Right cardiac atrium (tissue), 5 donors: ENCODE measurements at places on chromosomes 5 and 9.

DNA sequence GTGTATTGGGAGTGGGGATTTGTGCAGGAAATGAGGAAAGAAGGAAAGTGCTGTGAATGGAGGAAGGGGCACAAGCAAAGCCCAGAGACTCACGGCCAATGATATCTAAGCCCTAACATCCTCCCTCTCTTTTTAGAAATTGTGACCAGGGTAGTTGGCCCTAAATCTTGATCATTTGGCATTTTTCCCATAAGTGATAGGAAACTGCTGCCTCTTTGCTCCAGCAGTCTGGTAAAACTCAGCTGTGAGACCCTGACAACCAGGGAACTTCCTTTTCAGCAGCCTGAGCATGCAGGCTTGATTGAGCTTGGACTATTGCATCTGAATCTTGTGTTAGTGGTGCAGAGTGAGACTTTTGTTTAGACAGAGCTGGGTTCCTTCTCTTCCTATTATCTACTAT, 9.6 kb upstream of the ADRB2 start:
- DNase-seq = no peak

DNA sequence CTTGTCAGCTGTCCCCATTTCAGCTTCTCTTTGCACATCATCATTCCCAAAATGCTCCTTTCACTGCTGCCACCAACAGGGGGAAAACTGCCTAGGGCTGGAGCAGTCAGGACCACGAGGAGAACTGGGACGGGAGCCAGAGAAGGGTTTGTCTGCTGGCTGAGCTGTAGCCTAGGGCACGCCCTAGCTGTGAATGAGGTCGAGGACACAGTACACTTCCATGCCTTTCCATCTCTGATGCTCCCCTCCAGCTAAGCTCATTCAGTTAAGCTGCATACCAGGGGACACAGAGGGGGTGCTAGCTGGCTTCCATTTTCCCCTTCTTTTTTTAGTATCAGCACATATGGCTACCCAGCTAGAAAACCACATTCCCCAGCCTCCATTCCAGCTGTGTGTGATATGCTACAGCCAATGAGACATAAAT, 64.7 kb downstream of the STK10 start:
- peak; percentile 86 for DNase-seq

- no peak for DNase-seq
Measured at GRCh38 chr5:88045165-88045564, 223.5 kb downstream of the TMEM161B start.

GRCh38 chr9:95479330-95479729, 37.4 kb downstream of the PTCH1 start:
- no peak for DNase-seq

- no peak for DNase-seq
Measured at GRCh38 chr9:111094433-111094924, 56.2 kb upstream of the LPAR1 start.

- no peak for DNase-seq
Measured at GRCh38 chr9:38235244-38235643, 157.3 kb upstream of the ALDH1B1 start.
